ENCODE measurements at places on chromosomes 2 and 18.

DNA sequence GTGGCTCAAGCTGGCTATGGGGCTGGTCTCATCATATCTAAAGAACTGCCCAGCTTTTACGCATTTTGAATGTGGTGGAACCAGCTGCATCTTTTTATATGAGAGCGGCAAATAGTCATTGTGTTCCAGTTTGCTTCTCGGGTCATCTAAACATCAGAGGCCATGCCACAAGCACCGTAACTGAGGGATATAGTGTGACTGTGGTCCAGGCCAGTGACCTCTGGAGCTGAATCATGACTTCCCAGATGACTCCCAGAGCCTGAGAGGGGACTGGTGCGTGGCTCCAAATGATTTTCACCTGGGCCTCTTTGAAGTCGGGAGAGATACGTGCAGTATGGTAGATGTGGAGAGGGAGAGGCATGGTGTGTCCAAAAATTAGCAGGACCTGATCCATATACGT lies 271.0 kb downstream of the NEDD4L start:
- no peak for DNase-seq

DNA sequence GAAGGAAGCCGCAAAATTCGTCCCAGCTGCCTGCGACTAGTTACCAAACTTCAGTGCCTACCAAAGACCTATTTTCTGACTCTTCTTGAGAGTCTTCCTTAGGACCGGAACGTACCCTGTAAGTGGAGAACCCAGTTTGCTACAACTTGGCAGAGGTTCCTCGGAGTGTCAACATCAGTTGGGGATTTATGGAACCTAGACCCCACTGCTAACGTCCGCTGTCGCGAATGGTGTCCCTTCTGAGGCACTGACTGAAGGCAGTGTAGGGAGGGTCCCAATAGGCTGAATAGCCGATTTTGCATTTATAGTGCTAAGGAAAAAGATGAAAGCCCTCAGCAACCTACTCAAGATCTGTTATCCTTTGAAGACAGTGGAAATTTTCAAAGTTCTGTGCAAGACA lies 568 bp upstream of the STK17B start:
- DNase-seq: no peak

DNA sequence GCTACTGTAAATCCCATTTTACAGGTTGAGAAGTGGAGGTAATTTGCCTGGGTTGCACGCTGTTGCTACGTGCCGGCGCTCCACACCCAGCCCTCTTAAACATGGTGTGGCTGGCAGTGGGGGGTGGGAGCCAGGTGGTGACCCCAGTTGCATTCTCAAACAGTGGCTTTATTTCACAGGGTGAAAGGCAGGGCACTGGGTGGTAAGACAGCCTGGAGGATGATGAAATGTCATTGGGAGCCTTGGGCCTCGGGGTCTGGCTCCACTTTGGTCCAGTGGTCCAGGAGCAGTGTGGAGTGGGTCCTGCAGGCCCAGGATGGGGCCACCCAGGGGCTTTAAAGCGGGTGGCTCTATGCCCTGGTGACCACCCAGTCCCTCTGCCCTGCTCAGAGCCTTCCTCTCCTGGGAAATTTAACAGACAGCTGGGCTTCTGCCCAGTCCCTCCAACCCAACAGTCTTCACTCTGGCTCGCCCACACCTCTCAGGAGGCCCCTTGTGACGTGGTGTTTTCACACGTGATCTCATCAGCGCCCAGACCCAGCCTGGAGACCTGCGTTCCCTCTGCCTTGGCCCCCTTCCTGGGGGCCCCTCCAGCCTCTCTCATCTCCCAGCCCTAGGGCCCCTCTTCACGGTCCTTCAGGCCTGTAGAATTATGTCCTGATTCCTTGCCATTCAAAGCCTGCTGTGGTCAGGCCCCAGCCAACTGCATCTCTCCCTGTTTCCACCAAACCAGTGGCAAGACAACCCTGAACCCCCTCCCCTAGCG lies 92.5 kb downstream of the INHBB start:
- DNase-seq: no peak

DNA sequence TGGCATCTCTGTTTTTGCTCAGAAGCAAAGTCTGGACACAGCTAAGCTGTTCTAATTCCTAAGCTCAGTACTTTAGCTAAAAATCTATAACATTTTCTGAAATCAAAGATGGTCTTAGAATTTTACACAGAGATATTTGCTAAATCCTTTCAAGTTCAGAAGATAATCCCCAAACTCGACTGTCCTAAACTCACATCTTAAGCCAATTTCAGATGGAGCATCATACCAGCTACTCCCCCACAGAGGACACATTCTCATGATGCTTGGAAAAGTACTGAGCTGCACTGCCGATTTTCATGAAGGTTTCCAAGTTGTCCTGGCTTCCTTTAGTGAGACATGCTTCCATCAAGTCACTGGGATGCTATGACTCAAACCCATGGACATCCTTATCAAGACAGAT lies 535.5 kb downstream of the SUCLG1 start:
- DNase-seq: no peak

- DNase-seq: no peak
These were observed 33.6 kb downstream of the TRIB2 start for GRCh38 chr2:12750166-12750905.
